Stimulated activated CD4-positive, alpha-beta T cell treated with anti-CD3 and anti-CD28 coated beads, Interleukin-1b, Interleukin-23, amount 100 ng/mL, for 1 hour (primary cell): ENCODE measurements at places on chromosomes 4 and X.

DNA sequence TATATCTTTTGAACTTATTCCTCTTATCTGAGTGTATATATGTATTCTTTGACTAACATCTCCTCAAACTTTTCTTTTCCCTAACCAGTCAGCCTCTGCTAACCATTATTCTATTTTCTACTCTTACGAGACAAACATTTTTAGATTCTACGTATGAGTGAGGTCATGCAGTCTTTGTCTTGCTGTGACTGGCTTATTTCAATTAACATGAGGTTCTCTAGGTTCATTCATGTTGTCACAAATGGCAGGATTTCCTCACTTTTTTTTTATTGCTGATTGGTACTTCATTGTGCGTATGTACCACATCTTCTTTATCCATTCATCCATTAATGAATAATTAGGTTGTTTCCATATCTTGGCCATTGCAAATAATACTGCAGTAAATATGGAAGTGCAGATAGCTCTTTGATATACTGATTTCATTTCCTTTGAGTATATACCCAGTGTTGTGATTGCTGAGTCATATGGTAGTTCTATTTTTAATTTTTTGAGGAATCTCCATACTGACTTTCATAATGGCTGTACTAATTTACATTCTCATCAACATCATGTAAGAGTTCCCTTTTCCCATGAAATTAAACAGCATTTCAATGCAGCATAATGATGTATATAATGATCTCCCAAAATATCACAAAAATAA lies 80.1 kb downstream of the HS3ST1 start:
- no peak for DNase-seq

DNA sequence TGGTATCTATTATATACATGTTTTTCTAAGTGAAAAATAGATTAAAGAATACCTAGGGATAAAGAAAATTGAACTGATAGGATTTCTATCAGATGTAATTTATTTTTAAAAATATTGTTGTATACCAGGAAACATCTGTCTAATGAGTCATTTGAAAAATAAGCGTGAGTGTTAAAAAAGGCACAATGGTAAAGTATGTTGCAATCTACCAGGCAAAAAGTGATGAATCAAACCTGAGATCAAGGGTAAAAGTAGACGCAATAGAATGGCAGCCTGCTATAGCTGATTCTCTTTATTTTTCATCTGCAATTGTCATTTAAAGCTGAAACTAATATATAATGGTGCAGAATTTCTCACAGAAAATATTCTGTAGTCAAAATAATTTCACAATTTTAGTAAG lies 1119.6 kb downstream of the PCDH18 start:
- DNase-seq = no peak

DNA sequence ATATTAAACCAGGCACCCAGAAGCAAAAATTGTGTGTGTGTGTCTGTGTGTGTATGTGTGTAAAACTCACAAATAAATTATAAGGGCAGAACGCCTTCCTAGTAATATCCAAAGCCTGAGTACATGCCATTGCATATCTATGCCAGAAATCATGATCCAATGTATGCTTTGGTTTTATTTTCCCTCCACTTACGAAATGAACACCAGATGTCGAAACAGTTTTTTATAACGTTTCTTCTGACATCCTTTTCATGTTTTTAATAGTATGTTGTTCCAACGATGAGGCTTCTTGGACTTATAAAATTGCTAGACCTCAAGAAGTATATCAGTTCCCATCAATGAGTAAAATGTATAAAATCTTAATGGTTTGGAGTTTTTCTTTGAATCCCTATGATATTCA lies 55.4 kb downstream of the KCNIP4 start:
- DNase-seq = no peak

GRCh38 chrX:123756320-123756719 lies 23.5 kb upstream of the THOC2 start:
- no peak for DNase-seq

GRCh38 chr4:3343358-3343757 lies 50.5 kb downstream of the RGS12 start:
- DNase-seq = no peak

- DNase-seq = no peak
Observed at GRCh38 chr4:72567036-72567435, 2.0 kb downstream of the ADAMTS3 start.

GRCh38 chrX:44891642-44892041 lies 18.7 kb downstream of the KDM6A start:
- no peak for DNase-seq

GRCh38 chr4:7699031-7699430 lies 240.6 kb downstream of the AFAP1 start:
- no peak for DNase-seq
